ENCODE measurements at places on chromosomes 4 and X. TPM values are rescaled to one million over a fixed set of nuclear protein-coding genes. Genes with fewer than 3 reads are reported as not detected.

The CLNK gene
- not detected for polyA plus RNA-seq

The ZAR1 gene
- polyA plus RNA-seq: not detected

The ZNF157 gene
- 0.08 TPM for polyA plus RNA-seq

The VCX2 gene
- polyA plus RNA-seq: not detected

The BTC gene
- 4.1 TPM for polyA plus RNA-seq

The ZNF630 gene
- polyA plus RNA-seq: 1.1 TPM

The GSX2 gene
- not detected for polyA plus RNA-seq

The MAGEA9B gene
- not detected for polyA plus RNA-seq

The NWD2 gene
- polyA plus RNA-seq: 0.05 TPM

The SSX2B gene
- not detected for polyA plus RNA-seq

The PSAPL1 gene
- polyA plus RNA-seq: 0.04 TPM

The NSG1 gene
- polyA plus RNA-seq: 11.3 TPM

The SLC26A1 gene
- 0.49 TPM for polyA plus RNA-seq

The SPANXC gene
- polyA plus RNA-seq: not detected

The TMEM164 gene
- polyA plus RNA-seq: 7.1 TPM

The FHL1 gene
- polyA plus RNA-seq: 127 TPM

The PDGFRA gene
- polyA plus RNA-seq: 7.4 TPM

The HMX1 gene
- not detected for polyA plus RNA-seq

The MUC7 gene
- not detected for polyA plus RNA-seq

The GPR143 gene
- 1.7 TPM for polyA plus RNA-seq

The GAB3 gene
- 0.56 TPM for polyA plus RNA-seq

The KLHL4 gene
- polyA plus RNA-seq: 0.06 TPM

The HOPX gene
- polyA plus RNA-seq: 649 TPM

The ATP8A1 gene
- 2.5 TPM for polyA plus RNA-seq

The PDZD4 gene
- polyA plus RNA-seq: 4.0 TPM

The SPANXA1 gene
- not detected for polyA plus RNA-seq

The CSAG2 gene
- polyA plus RNA-seq: not detected
